ENCODE measurements at places on chromosomes 2 and 18.

DNA sequence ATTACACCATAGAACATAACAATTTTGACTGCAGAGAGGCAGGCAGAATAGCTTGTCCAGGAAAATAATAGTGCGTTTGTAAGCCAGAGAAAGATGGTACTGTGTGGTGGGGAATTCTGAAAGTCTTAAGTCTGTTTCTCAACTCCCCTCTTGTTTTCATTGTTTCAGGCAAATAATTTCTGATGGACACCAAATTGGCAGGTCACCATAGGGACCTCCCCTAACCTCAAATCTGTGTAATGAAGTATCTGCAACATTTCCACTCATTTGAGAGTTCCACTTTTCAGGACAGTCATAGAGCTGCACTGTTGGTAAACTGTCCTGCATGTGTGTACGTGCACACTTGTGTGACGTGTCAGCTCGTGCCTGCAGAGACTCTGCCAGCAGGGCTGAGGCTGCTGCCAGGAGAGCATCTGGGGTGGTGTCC lies 195.6 kb downstream of the AGAP1 start:
- DNase-seq, result no peak

- no peak for DNase-seq
These were observed 2.0 kb downstream of the CSRNP3 start for GRCh38 chr2:165471349-165471950.

GRCh38 chr18:292271-292670 lies 24.4 kb upstream of the THOC1 start:
- no peak for DNase-seq

DNA sequence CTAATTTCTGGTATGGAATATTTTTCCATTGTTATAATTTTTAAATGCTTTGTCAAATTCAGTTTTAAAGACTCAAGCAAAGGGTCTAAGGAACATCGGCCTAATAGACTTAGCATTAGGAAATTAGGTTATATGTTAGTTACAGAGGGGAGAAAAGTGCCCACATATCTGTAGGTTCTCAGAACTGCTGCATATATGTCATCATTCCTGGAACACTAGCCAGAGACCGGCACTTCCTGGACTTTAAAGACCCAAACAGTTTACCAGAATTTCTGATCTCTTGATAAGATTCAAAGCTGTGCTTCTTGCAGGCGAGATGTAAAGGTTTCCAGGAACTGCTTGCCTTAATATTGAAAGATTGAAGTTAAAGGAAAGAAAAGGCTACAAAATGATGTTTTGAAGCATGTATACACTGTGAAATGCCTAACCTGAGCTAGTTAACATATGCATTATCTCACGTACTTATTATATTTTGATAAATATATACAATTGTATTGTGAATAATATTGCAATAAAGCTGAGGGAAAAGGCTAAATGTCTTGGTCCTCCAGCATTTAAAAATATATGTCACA lies 993.6 kb downstream of the LRP1B start:
- no peak for DNase-seq

GRCh38 chr2:206728277-206729199 lies 10.3 kb upstream of the DYTN start:
- DNase-seq, result no peak

GRCh38 chr2:28347193-28347592 lies 45.5 kb upstream of the FOSL2 start:
- no peak for DNase-seq

DNA sequence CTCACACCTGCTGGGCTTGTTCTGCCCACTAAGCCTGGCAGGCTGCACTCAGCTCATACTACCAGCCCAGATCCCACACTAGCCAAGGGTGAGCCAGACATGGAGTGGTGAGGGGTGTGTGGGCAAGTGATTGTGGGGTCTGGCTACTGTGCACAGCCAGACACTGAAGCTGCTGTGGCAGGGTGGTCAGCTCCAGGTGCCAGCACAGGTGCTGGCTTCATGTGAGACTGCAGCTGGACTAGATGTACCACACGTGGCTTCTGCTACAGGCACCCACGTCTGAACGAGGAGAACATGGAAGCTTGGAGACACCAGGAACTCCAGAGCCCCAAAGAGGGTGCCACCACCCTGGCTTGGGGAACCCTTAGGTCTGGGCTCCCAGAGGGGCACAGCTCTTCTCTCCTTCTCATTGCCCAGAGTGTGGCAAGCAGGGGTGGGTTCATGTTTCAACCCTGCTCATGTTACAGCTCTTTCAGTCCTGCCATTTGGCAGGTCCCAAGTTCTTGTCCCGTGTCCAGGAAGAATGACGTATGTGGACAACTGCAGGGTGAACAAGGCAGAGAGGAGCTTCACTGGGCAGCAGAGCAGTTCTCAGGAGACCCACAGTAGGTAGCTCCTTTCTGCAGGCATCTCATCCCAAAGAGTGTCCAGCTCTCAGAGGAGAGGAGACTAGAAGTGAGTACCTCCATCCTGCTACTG lies 1624.2 kb upstream of the TMEFF2 start:
- no peak for DNase-seq

GRCh38 chr18:37160038-37160820 lies 331.3 kb downstream of the KIAA1328 start:
- DNase-seq, result no peak

DNA sequence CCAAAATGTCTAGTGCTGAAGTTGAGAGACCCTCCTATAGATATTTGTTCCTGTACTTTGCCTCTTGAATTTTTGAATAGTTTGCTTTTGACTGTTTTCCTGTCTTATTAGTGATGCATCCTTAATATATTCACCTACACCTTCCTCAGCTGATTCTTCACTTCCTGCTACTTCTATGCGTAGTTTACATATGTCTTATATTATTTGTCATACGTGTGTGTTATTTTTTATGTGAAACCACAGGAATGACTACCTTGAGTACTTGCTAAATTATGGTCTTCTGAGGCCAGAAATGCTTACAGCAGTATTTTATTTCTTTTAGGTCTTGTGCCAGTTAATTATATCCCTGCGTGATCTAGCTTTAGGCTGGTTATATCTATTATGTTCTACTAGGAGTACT lies 9.9 kb downstream of the UBE2E3 start:
- DNase-seq, result no peak

- no peak for DNase-seq
These were observed 230.2 kb upstream of the SMAD2 start for GRCh38 chr18:48160622-48161021.

GRCh38 chr2:26123426-26123825 lies 49.5 kb upstream of the GAREM2 start:
- no peak for DNase-seq

- DNase-seq, result peak; percentile 6
These were observed 56.1 kb upstream of the SLC35G4 start for GRCh38 chr18:11553098-11553940.

DNA sequence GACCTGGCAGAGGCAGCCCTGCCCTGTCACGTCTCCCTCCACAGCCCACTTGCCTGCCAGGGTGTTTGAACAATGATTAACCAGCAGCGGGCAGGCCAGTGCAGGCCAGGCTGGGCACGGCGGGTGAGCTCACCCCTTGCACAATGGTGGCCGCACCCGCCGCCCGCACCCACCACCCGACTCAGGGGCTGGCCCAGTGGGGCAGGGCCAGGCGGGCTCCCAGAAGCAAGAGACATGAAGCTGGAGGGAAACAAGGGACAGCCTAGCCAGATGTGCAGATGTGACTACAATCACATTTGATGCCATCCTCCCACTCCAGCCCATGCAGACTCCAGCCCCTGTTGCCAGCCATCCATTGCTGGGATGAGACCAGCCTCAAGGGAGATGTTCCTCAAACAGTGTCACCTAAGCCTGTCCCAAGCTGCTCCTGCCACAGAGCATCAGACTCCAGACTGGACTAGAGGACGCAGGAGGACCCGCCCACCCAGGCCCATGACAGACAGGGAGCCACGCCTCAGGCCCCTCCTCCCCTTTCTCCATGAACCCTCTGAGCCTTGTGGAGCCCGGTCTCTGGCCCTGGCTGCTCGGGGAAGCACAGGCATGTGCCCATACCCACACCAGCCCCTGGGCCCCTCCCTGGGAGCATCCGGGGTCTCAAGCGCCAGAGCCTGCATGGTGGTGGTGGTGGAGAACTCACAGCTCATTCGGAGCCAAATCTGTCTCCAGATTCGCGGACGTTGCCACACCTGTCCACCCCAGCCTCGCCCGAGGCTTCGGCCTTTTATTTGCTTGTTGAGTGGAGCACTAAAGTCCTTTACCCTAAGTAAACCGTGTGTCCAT lies 45.0 kb downstream of the SDC1 start:
- DNase-seq, result no peak

- peak; percentile 26 for DNase-seq
These were observed at the start of gene GPD2 for GRCh38 chr2:156435718-156436496. Gene GPD2 (plus strand): TSS chr2:156436379. CDS start chr2:156476106, 39,727 bp downstream.

DNA sequence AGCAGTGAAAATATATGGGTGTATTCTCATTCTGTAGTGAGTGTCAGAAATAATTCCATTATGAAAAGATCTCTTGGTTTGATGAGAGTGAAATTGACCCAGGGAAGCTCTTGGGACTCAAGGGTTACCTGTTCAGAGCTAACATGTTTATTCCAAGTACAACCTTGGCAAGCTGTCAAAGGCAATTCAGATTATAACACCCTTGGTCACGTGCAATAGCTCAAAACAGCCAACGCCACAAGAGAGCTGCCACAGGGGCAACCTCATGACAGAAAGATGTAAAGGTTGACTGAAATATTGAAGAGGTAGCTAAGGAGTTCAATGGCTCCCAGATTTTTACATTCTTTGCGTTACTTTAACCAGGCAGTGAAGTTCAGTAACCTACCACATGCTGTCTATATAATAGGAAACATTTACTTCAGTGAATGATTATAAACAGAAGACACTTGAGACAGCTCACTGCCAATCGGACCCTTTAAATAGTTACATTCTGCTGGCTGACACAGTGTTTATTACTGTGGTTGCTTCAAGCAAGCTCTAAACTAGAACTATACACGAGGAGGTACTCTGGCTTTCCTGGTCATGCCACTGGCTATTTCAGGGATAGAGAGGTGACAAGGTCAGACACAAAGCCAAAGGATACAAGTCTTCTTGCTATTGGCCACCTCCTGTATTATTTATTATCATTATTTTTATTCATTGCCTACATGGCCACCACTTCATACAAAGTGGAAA lies 187.3 kb downstream of the PID1 start:
- no peak for DNase-seq

DNA sequence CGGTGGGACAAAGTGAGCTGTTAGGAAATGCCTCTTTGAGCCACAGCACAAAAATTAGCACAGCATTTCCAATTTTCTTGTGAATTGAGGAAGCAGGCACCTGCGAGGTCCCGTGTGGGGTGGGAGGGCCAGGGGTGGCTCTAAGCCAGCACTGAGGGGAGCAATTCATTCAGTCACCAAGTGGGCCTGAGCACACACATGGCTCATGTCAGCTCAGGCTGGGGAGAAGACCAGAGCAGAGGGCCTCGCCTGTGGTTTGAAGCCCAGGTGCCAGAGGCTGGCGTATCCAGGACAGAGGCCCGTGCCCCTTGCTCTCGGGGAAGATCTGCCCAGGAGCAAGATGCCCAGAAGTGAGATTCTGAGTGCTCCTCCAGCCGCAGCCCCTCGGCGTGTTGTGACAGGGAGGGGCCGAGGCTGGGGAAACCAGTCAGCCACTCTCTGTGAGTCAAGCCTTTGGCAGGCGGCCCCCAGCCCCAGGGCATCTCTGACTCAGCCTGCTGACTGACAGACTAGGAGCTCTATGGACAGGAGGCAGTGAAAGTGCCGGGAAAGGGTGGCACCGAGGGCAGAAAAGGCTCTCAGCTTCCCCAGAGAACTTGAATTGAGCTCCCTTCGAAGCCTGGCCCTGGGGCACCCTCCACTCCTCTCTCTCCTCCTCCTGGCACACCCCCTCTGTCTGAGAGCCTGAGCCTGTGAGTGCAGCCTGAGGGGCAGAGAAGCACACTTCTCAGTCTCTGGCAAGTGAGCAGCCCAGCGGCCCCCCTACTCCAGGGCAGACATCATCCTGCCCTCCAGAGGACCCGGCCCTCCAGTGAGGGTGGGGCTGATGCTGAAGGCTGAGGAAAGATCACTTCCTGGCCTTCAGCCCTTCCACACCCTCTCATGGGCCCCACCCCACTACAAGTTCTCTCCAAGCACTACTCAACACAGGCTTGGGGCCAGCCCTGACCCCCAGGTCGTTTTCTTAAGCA lies 32.3 kb downstream of the CYP26B1 start:
- no peak for DNase-seq

Data from activated CD8-positive, alpha-beta memory T cell treated with anti-CD3 and anti-CD28 coated beads for 4 hours (primary cell).